ENCODE measurements at places on chromosomes 4 and X.

DNA sequence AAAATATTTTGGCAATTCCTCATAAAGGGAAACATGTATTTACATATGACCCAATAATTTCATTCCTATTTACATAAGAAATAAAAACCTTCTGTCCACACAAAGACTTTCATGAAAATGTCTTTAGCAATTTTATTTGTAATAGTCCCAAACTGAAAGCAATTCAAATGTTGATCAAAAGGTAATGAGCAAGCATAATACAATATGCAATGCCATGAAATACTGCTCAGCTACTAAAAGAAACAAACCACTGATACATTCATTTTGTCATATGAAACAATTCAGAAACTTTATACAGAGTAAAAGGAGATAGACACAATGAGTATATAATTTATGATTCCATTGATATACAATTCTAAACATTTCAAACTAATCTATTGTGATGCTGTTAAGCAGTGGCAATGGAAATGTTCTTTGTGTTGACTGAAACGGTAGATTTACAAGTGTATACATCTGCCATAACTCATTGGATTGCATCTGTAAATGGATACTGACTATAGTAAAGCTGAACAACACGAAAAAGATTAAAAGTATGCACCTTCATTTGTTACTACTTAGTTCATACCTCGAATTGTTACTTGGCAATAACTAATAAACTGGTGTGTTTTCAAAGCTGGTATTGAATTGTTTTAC lies 335.6 kb downstream of the GASK1B start:
- no peak for DNase-seq

DNA sequence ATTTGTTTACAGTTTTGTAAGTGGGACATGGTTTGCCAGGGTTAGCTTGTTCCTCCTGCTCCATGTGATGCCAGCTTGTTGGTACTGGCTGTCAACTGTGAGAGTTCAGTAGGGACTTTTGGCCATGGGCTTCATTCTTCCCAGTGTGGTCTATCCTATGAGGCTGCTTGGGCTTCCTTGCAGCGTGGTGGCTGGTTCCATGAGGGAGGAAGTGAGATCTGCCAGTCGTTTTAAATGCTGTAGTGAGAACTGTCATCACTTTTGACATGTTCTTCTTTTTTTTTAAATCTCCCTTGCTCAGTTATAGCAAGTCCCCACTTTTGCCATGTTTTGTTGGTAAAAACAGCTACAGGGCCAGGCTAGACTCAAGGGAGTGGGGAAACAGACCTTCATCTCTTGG lies 15.9 kb downstream of the NSD2 start:
- DNase-seq: no peak

GRCh38 chr4:14008494-14008893 lies 381.0 kb upstream of the BOD1L1 start:
- DNase-seq: no peak

- DNase-seq: no peak
These were observed 4.8 kb upstream of the DAPP1 start for GRCh38 chr4:99811850-99812249.

DNA sequence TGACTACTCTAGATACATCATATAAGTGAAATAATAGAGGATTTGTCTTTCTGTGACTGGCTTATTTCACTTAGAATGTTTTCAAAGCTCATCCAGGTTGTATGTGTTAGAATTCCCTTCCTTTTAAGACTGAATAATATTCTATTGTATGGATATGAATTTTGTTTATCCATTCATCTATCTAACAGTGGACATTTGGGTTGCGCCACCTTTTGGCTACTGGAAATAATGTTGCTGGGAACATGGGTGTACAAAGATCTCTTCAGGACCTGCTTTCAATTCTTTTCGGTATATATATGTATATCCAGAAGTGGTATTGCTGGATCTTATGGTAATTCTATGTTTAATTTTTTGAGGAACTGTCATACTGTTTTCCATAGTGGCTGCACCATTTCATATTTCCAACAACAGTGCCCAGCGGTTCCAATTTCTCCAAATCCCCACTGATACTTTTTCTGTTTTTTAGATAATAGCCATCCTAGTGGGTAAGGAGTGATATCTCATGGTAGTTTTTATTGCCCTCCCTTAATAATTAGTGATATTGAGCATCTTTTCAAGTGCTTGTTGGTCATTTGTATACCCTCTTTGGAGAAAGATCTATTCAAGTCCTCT lies 3.4 kb upstream of the SCD5 start:
- no peak for DNase-seq

DNA sequence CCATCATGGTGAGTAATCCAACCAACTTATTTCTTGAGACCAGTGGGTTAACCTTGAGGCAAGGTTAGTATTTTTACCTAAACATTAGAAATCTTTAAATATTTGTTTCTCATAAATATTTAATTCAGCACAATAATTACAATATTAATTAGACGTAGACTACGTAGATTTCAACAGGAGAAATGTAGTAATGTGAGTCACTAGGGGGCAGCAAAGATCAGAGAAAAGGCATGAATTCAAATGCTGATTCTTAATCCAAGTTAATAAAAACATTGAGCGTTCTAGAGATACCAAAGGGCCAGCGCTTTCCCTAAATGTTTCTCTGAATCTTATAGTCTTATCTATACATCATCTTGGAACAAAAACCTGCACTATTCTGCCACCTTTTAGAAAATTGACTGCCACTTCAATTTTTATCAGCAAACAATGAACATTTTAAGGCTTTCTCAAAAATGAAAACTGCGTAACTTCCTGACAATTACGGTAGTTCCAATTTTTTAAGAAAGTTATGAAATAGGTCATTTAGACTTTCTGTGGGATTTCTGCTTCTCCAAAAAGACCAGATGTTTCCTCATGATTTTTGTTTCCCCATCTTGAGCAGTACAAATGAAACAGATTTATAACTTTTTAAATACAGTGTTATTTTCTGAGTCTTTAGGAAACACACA lies 180.7 kb downstream of the GASK1B start:
- peak; percentile 2 for DNase-seq

- no peak for DNase-seq
These were observed 29.3 kb downstream of the INTS12 start for GRCh38 chr4:105679186-105679585.

Measured in amygdala (tissue), 56 donors.